HT-29 (cell line): ENCODE measurements at places on chromosomes 12 and 14. TPM values are rescaled to one million over a fixed set of nuclear protein-coding genes. Genes with fewer than 3 reads are reported as not detected.

DNA sequence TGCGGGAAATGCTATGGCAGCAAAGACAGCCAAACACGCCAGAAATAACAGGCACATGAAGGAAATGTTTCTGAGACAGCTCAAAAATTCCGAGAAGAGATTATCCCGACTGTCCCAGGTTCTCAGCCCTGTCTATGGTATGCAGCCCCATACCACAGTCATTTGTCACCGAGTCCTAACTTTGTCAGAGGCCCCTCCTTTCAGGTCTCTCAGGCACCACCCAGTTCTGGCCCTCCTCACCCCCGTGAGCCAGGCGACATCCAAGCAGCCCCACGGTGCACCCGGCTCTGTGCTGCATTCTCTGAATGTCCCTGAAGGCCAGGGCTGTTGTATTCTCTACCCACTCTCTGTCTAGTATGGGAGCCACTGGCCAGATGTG, 24.0 kb downstream of the SSH1 start:
- DNase-seq: no peak

XPOT gene
- 42.6 and 45.2 TPM in 2 replicates for total RNA-seq

- DNase-seq: peak; percentile 87
These were observed 3.4 kb downstream of the B4GALNT3 start for GRCh38 chr12:462936-463705.

DNA sequence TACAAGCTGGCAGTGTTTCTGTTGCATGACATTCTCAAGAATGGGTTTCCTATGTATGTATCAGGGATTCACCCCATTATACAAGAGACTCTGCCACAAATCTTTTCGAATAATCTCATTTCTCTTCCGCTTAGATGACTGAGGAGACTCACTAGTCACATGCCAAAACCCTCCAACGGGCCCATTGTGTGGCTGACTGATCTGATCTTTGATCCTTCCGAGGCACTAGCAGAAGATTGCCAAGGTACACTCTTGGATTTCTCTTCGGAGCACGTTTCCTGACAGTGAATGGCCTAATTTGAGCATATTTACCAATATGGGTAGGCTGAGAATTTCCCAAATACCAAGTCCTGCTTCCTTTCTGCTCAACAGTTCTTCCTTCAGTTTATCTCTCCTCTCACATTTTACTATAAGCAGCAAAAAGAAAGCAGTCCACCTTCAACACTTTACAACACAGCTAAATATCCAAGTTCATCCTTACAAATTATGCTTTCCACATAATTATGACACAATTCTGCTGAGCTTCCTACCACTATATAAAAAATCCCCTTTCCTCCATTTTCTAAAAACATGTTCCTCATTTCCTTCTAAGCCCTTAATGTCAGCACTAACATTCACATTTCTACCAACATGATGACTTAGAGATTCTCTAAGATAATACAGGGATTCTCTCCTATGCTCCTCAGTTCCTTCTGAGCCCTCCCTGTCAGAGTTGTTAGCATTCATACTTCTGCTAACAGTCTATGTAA, 11.0 kb downstream of the PRPH start:
- no peak for DNase-seq

DNA sequence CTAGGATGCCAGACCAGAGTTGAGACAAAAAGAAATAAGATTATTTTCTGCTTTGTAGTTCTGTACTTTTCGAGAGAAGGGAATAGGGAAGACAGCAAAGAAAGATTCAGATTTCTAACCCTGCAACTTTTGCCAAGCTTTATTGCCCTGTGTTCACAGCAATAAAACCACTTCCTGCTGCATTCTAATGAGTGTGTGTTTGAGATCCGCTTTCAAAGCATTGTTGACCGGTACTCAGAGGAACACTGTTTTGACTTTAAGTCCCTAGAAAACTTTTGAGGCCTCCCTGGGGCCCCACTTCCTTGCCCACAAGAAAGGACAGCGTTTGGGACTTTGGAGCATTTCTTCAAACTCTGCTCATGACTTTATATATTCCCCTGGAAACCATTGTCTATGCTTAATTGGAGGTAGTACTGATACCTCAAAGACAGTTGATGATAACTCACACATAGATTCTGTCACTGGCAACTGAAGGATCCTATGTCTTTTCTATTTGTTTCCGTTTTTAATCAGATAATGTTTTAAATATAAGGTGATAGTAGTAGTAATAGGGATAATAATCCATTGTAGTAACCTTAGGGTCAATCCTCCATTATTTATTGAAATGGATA, 1.3 kb downstream of the RNASE6 start:
- DNase-seq: peak; percentile 28

DNA sequence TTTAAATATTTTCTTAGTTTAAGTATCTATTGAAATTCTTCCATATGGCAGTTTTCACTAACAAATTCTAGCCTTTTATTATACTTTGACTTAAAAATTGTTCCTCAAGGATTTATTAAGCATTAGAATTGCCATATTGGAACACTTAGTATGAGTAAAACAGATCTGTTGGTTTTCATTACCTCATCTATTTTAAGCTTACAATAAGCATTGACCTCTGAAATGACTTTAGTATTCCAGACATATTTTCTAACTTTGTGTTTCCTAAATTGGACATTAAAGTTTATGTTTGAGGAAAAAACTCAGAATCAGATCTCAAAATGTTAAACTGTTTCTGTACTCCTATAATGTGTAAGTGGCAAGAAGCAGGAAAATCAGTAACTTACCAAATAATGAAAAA, 48.4 kb downstream of the CSRP2 start:
- no peak for DNase-seq

- no peak for DNase-seq
These were observed 47.3 kb downstream of the DAD1 start for GRCh38 chr14:22541721-22542120.

ZBTB42 gene
- 12.1 and 17.2 TPM in 2 replicates for total RNA-seq

DNA sequence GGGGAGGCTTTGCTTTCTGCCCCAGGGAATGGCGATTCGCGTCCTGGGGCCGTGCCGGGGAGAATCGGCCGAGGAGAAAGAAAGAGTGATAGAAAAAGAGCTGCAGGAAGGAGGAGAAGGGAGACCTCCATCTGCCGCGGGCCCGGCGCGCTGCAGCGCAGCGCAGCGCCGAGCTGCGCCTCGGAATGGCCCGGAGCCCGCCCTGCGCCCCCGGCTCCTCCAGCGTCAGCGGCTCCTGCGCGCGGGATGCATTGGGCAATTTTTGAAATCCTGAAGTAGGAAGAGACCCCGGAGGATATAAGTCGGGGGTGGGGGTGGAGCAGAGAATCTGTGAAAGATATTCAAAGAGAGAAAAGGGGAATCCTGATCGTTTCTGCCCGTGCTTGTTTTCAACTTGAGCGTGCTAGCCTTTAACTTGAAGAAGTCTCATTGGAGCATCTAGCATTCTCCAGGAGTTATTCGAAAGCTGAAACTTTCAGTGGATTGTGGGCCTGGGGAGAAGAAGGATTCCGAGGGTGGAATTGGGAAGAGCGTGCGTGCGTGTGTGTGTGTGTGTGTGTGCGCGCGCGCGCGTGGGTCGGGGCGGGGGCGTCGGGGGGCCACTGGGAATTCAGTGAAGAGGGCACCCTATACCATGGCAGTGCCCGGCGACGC, 441 bp downstream of the PDE3A start:
- no peak for DNase-seq

DNA sequence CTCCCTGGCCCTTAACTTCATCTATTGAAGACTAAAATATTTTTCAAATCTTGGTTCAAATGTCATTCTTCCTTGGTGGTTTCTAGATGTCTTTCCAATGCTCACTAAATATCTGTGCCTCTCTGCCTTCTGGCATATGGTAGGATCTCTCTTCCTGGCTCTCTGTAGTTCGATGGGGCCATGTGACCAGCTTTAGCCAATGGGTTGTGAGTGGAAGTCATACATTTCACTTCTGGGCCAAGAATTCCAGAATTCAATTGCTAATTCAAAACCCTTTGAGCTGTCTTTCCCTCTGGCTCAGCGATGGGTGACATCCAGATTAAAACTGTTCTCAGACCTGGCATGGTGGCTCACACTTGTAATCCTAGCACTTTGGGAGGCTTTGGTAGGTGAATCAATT, 25.8 kb upstream of the CTDSP2 start:
- DNase-seq: no peak

DNA sequence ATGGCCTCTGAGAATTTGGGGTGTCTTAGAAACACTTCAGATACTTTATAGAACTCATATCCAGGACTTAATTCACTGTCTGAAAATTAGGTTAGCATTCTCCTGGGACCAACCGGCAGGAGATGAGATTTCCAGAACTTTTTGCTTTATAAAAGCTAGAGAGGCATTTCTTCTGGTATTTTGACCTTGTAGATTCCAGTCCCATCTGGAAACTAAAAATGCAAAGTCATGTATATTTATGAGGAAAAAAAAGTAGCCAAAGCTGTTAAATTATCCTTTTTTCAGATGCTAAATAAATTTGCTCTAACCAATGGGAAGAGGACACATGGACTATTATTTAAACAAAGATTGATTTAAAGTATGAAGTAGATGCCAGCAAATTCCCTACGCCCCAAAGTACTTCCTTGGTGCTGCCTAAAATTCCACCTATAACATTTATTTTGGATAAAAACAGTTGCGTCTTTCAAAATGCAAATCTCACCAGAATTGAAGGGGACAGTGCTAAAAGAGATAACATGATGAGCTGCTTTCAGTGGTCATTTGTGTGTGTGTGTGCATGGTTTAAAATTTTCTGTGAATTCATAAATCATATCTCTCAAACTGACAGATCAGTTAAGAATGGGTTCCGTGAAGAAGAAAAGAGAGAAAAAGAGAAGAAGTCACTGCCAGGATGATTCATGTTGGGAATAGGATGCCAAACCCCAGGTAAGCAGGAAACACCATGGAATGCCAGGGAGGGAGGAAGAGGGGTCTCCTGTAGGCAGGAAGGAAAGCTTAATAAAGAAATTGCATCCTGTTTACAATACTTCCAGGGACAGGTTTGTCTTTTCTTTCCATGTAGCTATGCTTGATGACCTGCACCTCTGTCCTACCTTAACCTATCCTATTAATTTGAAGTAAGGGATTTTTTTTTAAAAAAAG, 97.7 kb upstream of the RGS6 start:
- DNase-seq: no peak

DNA sequence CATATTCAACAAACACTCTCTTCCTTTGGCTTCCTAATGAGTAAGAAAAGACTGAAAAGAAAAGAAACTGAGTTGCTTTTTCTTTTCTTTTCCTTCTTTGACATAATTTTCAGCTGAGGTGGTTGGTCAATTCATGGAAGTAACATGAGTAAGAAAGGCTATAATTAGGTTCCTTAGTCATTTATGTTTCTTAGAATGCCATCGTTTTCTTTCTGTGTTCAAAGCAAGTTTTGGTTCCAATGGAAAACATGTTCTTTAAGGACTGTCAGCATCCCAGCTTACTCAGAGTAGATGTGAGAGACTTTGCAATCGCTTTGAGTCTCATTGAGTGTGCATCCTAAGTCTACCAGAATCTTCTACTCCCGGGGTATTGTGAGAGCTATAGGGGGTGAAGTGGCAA, 882.4 kb downstream of the DIO2 start:
- DNase-seq: no peak

EFS gene
- total RNA-seq: not detected in 2 replicates

DNA sequence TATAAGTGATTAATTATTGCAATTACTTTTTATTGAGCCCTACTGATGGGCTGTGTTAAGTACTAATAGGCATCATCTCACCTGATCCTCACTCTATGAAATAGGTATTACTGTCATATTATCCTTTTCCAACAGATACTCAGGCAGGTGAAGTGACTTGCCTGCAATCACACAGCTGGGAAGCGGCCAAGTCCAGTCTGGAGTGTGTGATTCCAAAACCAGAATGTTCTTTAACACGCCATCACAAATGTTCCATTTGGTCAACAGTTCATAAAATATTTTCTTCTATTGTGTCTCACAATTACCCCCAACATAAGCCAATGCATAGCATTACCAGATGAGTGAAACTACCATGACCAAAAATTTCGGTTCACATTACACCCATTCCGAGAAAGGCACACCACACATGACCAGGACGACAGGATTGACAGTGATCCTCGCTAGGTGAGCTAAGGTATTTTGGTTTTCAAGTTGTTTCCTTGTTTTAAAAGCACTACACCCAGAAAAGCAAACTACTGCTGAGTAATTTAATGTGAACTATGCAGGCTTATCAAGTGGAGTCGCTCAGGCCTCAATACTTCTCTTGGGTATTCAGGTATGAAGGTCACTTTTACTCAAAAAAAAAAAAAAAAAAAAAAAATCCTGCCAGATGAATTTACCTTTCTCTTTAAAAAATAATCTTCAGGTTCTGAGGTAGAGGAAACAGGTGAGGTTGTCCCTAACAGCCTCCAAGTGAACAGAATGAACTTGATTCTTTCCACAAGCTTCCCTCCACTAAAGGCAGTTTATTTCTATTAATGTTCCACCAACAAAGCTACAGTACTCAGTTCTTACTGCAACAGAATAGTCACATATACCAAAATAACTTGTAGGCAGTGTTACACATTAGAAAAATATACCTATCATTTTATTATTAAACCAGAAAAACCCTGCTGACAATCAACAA, 2.4 kb downstream of the VPS37B start:
- DNase-seq: peak; percentile 70

GPR65 gene
- total RNA-seq: not detected in 2 replicates

TWF1 gene
- 87.2 and 88.2 TPM in 2 replicates for total RNA-seq

DNA sequence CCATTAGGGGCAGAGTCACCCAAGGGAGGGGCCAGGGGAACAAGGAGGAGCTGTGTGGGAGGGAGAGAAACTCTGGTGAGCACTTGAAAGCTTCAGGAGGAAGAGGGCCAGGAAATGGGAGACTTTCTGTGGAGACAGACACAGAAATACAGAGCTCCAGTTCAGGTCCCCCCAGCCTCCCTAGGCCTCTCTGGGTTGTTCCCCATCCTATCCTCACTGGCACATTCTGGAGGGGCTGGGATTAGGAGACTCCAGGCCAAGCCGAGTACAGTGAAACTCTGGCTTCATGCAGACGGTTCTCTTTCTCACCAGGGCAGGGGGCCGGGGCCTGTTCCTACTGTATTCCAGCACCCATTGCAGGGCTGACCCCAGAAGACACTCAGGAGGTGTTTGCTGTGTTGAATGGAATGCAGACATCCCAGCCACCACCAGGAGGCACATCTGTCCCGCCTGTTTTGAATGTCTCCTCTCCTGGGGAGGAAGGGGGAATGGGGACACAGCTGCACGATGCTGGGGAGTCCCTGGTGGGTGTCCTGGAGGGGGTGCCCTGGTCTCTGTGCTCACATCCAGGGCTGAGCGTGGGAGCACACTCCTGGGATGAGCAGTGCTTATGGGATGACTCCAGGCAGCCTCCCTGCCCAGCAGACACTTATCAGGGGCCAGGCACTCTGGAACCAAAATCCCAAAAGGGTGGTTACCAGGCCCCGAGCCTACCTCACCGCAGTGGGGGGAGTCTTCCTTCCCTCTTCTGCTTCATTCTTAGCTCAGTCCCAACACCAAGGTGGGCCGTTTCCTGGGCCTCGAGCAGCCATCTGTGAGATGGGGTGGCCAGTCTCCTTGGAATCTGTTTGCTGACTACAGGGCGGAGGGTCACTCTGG, 5.5 kb upstream of the KRT84 start:
- DNase-seq: peak; percentile 49
